ENCODE measurements at places on chromosomes 1 and 21. TPM values are rescaled to one million over a fixed set of nuclear protein-coding genes. Genes with fewer than 3 reads are reported as not detected.

GRCh38 chr1:82555501-82555900 lies 754.8 kb downstream of the ADGRL2 start:
- H3K4me1 ChIP-seq, result no peaks in the 10 kb centered on the region
- H3K27me3 ChIP-seq, result no peaks in the 10 kb centered on the region
- DNase-seq, result no peak
- no peak overlapping the region for H3K27ac ChIP-seq

- no peak overlapping the region for H3K4me3 ChIP-seq
- no peaks in the 10 kb centered on the region for H3K27me3 ChIP-seq
- H3K27ac ChIP-seq, result no peak overlapping the region
- peaks cover 4% of the 10 kb centered on the region for H3K36me3 ChIP-seq
Measured at GRCh38 chr1:24374891-24375786, 38.4 kb downstream of the STPG1 start.

DNA sequence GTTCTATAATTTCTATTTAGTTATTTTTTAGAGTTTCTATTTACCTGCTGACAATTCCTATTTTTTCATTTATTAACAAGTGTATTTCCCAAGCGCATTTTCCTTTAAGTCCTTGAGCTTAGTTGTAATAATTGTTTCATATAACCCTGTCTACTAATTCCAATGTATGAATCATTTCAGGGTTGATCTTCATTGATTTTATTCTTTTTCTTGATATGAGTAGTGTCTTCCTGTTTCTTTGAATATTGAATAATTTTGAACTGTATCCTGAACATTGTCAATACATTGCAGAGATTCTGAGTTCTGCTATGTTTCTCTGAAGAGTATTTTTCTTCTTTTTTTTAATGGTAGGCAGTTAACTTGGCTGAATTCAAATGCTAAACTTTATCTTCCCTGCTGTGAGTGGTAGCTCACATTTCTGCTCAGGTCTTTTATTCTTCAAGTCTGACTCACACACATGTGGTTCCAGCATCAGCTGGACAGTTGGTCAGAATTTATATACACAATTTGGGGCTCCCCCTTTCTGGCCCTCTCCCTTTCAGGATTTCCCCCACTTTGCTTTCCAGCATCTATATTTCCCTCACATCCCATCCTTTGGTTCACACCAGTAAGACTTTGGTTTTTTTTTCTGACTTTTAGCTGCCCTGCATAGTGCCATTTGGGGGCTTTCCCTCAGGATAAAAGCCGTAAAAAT lies 54.4 kb upstream of the WDR26 start:
- H3K4me3 ChIP-seq, result no peak overlapping the region
- no peaks in the 10 kb centered on the region for H3K4me1 ChIP-seq
- no peaks in the 10 kb centered on the region for H3K36me3 ChIP-seq
- no peaks in the 10 kb centered on the region for H3K27me3 ChIP-seq
- no peak for DNase-seq

GRCh38 chr21:18832950-18833349 lies 429.4 kb upstream of the TMPRSS15 start:
- no peaks in the 10 kb centered on the region for H3K36me3 ChIP-seq
- no peaks in the 10 kb centered on the region for H3K4me1 ChIP-seq
- no peaks in the 10 kb centered on the region for H3K27me3 ChIP-seq
- DNase-seq, result no peak
- H3K27ac ChIP-seq, result no peak overlapping the region

DNA sequence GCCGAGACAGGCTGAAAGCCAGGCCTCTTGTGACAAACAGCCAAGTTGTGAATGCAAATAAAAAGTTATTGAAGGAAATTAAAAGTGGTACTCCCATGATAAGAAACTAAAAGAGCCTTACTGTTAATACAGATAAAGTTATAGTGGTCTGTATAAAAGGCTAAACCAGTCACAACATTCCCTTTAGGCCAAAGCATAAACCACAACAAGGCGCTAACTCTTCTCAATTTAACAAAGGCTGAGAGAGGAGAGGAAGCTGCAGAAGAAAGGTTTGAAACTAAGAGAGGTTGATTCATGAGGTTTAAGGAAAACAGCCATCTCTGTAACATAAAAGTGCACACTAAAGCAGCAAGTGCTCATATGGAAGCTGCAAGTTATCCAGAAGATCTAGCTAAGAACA lies 10.7 kb downstream of the C1orf105 start:
- no peaks in the 10 kb centered on the region for H3K27me3 ChIP-seq
- H3K36me3 ChIP-seq, result no peaks in the 10 kb centered on the region
- H3K4me1 ChIP-seq, result peaks cover 66% of the 10 kb centered on the region

DNA sequence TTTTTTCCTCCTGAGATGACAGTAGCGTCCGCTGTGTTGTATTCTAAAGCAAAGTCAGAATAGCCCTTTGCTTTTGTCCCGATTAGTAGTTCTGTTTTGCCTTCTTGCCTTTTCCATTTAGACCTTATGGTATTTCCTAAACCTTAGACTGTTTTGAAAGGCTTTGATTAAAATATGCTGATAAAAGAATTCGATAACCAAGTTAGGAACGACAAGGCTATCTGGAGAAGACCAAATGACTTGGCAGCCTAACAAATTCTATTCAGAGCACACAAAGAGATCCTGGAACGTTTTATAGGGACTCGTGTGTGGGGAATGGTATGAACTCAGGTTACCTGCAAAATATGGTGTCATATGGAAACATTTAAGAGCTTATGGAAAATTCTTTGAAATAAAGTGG lies 42.9 kb downstream of the NFIA start:
- no peaks in the 10 kb centered on the region for H3K36me3 ChIP-seq
- no peak overlapping the region for H3K27ac ChIP-seq
- no peaks in the 10 kb centered on the region for H3K27me3 ChIP-seq
- H3K4me3 ChIP-seq, result no peak overlapping the region
- no peak for DNase-seq

GRCh38 chr1:115907092-115907491 lies 66.2 kb upstream of the NHLH2 start:
- H3K27me3 ChIP-seq, result no peaks in the 10 kb centered on the region
- no peaks in the 10 kb centered on the region for H3K4me1 ChIP-seq
- no peak overlapping the region for H3K27ac ChIP-seq

DNA sequence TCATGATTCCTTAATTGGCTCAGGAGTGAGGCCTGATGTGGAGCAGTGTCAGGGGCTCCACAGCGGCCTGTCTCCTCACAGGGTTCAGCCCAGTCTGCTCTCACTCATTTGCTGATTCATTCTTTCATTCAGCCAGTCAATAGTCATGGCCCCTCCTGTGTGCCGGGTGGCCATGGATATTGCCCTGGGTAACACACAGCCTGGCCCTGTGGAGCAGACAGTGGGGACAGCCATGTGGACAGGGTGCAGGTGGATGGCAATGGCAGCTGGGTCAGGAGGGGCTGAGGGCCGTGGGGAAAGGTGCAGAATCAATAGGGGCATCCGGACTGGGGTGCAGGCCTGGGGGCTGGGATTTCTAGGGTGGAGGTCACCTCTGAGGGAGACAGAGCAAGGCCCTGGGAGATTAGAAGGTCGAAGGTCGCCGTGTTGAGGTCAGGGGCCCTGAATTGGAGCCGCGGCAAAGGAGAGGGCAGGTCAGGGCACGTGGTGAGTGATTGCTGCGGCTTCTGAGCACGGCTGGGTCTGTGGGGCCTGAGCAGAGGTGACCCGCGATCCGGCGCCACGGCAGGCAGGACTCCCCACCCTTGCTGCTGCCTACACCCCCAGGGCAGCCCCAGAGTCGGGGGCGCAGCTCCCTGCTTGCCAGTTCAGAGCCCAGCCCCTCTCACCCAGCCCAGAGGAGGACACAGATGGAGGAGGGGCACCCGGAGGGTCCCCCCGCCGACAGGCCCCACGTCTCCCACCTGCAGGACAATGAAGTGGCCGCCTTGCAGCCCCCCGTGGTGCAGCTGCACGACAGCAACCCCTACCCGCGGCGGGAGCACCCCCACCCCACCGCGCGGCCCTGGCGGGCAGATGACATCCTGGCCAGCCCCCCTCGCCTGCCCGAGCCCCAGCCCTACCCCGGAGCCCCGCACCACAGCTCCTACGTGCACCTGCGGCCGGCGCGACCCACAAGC lies 33.4 kb downstream of the SLC19A1 start:
- H3K27me3 ChIP-seq, result no peaks in the 10 kb centered on the region
- DNase-seq, result no peak
- no peaks in the 10 kb centered on the region for H3K4me1 ChIP-seq
- H3K4me3 ChIP-seq, result no peak overlapping the region
- no peaks in the 10 kb centered on the region for H3K36me3 ChIP-seq

- no peak for DNase-seq
- no peak overlapping the region for H3K27ac ChIP-seq
- H3K36me3 ChIP-seq, result no peaks in the 10 kb centered on the region
- H3K4me1 ChIP-seq, result no peaks in the 10 kb centered on the region
Measured at GRCh38 chr1:93574511-93574910, 107.1 kb downstream of the BCAR3 start.

GRCh38 chr1:151733126-151733525 lies 11.8 kb downstream of the RIIAD1 start:
- no peak overlapping the region for H3K4me3 ChIP-seq
- H3K27me3 ChIP-seq, result no peaks in the 10 kb centered on the region
- no peak overlapping the region for H3K27ac ChIP-seq
- no peak for DNase-seq
- H3K36me3 ChIP-seq, result no peaks in the 10 kb centered on the region

DNA sequence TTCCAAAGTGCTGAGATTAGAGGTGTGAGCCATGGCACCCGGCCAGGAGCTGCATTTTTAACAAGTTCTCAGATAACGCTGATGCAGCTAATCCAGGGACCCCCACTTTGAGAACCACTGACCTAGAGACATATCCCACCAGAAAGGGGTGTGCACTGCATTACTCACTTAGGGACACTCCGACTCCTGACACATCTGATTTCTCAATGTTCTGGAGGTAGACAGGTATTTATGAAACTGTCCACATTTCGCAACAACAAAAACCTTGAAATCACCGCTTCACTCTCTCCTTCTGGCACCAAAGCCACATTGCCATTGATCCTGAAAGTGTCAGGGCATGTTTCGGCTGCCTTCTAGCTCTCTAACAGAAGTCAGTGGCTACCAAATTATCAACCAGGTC lies 23.2 kb upstream of the CAMTA1 start:
- no peak overlapping the region for H3K27ac ChIP-seq
- no peak overlapping the region for H3K4me3 ChIP-seq
- H3K27me3 ChIP-seq, result no peaks in the 10 kb centered on the region
- no peak for DNase-seq
- no peaks in the 10 kb centered on the region for H3K4me1 ChIP-seq

GRCh38 chr1:50873458-50874187 lies 86.4 kb downstream of the FAF1 start:
- no peaks in the 10 kb centered on the region for H3K36me3 ChIP-seq
- peak; percentile 18 for DNase-seq
- H3K27ac ChIP-seq, result no peak overlapping the region
- no peaks in the 10 kb centered on the region for H3K27me3 ChIP-seq
- H3K4me1 ChIP-seq, result no peaks in the 10 kb centered on the region

DNA sequence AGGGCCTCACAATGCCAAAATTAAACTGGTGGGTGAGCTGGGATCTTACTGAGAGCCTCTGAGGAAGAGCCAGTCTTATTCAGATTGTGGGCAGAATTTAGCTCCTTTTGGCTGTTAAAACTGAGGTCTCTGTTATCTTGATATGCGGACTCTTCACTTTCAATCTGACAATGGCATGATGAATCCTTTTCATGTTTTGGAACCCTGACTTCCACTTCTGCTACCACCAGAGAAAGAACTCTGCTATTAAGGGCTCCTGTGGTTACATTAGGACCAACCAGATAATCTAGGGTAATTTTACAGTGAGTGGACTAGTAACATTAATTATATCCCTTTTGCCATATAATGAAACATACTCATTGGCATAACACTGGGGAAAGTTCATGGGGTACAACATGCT lies 219.0 kb downstream of the LRRIQ3 start:
- H3K4me3 ChIP-seq, result no peak overlapping the region
- no peaks in the 10 kb centered on the region for H3K4me1 ChIP-seq
- H3K27me3 ChIP-seq, result no peaks in the 10 kb centered on the region
- DNase-seq, result no peak

DNA sequence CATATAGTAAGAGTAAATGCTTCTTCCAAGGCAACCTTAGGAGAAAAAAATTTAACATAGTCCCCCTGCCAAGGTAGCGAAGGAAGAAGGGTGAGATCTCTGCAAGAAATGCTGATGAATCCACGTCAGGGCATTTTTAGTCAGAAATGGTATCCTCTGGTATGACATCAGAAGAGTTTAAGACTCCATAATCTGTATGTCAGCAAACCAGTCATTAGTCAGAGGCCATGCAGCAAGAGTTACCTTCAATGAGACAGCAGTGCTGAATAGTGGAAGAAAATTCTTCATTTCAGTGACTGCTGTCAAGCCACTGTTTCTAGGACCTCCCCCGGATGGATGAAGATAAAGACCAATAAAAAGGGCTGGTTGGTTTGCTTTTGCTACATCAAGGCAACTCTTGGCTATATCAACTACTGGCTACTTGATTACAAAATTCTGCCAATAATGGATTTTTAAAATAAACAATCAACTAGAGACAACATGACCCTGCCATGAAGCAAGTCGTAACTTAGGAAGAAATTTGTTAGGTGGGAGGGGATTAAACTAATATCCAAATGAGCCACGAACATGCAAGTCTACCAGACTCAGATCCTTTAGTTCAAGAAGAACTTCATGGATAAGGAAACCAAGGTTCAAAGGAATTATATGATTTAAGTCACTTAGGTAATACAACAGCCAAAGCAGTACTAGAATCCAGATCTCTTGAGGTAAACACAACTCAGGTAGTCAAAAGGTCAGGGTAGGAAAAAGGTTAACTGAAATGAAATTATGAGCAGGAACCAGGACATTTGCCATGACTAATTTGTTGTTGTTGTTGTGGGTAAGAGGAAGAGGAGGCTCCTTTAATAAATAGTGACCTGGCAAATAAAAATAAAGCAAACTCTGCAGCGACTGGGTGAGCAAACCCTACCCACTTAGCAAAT lies 25.6 kb upstream of the GUCA2A start:
- no peak overlapping the region for H3K4me3 ChIP-seq
- DNase-seq, result no peak
- no peaks in the 10 kb centered on the region for H3K4me1 ChIP-seq
- H3K36me3 ChIP-seq, result peaks cover 30% of the 10 kb centered on the region
- H3K27ac ChIP-seq, result no peak overlapping the region
- H3K27me3 ChIP-seq, result no peaks in the 10 kb centered on the region

DNA sequence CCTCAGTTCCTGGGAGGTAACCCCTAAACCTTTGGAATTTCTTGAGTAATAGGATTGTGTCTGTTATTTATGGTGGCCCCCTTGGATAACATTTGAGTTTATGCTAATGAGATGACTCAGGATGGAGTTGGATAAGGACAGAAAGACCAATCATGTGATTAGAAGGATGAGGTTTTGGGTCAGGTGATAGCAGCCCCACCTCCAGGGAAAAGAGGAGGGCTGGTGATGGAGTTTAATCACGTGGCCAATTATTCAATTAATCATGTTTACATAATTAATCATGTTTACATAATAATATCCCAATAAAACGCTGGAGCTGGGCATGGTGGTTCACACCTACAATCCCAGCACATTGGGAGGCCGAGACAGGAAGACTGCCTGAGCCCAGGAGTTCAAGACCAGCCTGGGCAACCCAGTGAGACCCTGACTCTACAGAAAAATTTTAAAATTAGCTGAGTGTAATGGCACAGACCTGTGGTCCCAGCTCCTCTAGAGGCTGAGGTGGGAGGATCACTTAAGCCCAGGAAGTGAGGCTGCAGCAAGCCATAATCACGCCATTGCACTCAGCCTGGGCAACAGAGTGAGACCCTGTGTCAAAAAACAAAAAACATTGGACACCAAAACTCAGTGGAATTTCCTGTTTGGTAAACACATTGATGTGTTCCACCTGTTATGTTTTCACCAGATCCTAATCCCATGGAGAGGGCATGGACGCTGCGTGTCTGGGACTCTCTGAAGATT lies 73.3 kb downstream of the NUP210L start:
- H3K27ac ChIP-seq, result no peak overlapping the region
- no peaks in the 10 kb centered on the region for H3K4me1 ChIP-seq
- DNase-seq, result no peak
- H3K36me3 ChIP-seq, result no peaks in the 10 kb centered on the region
- H3K27me3 ChIP-seq, result no peaks in the 10 kb centered on the region
- no peak overlapping the region for H3K4me3 ChIP-seq

MRPS21 gene
- total RNA-seq, result 76.9 TPM

MTMR11 gene
- 1.6 TPM for total RNA-seq

RTCA gene
- total RNA-seq, result 68.3 TPM

MFSD2A gene
- total RNA-seq, result 23.8 TPM

All from CD8-positive, alpha-beta memory T cell (primary cell).